ENCODE measurements at places on chromosomes 1 and 21.

DNA sequence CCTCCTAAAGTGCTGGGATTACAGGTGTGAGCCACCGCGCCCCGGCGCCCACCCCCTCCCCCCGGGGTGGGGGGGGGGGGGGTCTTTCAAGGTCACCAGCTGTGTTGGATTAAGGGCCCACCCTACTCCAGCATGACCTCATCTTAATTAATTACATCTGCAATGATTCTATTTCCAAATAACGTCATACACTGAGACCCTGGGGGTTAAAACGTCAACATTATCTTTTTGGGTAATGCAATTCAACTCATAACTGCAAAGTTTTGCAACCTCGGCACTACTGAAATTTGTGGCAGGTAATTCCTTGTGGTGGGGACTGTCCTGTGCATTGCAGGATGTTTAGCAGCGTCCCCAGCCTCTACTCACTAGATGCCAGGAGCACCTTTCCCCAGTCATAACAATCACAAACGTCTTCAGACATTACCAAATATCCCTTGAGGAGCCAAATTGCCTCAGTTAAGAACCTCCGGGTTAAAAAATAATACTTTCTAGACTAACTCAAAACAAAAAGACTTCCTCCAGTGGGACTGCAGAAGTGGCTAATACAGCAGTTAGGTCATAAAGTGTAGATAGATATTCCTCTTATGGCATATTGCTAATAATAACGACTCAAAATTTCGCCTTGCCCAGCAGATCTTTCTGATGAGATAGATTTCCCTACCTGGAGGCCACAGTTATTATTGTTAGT lies 233.0 kb upstream of the KAZN start:
- no peak for DNase-seq

DNA sequence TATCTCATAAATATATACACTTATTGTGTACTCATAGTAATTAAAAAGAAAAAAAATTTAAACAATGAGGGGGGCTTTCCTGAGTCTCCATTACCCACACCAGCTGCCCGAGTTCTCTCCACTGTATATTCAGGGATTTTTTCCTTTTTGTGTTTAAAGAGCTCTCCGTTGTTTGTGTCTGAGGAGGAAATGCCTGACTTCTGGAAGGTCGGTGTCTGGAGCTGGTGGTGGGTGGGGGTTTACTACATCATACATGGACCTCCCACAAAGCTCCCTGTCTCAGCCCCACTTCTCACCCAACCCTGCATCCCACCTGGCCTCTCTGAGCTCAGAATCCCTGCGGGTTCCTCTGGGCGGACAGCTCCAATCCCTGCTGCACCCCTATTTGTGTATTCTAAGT lies 64.1 kb upstream of the ETV3 start:
- no peak for DNase-seq

GRCh38 chr1:175192630-175193526 lies at the start of gene KIAA0040:
Gene KIAA0040, minus strand, starts transcription at chr1:175192776. Its CDS starts 31,763 bp downstream, at chr1:175161013.
- DNase-seq: peak; percentile 51

- DNase-seq: no peak
Measured at GRCh38 chr1:110787328-110788071, 85.4 kb upstream of the CD53 start.

DNA sequence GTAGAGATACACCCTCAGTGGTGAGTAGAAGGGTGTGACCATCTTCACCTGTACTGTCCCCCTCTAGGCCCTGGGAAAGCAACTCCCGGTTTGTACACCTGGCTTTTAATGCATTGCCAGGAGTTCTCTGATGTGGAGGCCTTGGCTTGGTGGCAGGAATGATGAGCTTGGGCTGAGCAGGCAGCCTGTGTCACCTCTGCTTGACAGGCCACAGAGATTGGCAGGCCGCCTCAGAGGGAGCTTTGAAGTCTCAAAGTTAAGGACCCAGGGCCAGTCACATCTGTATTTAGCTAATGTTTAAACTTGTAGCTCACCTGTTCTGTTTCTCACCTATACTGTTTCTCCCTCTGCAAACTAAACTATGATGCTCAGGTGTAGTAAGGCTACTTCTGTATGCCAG lies 28.5 kb downstream of the HUNK start:
- no peak for DNase-seq

GRCh38 chr1:208544794-208545193 lies 300.6 kb upstream of the PLXNA2 start:
- DNase-seq: no peak

GRCh38 chr1:41728403-41729202 lies 190.1 kb downstream of the HIVEP3 start:
- peak; percentile 55 for DNase-seq
